Central memory CD8-positive, alpha-beta T cell (primary cell): ENCODE measurements at places on chromosomes 2 and 18.

- DNase-seq, result no peak
Measured at GRCh38 chr2:171334946-171335345, 98.8 kb downstream of the METTL8 start.

- DNase-seq, result no peak
Measured at GRCh38 chr2:17615728-17616351, 75.3 kb downstream of the VSNL1 start.

DNA sequence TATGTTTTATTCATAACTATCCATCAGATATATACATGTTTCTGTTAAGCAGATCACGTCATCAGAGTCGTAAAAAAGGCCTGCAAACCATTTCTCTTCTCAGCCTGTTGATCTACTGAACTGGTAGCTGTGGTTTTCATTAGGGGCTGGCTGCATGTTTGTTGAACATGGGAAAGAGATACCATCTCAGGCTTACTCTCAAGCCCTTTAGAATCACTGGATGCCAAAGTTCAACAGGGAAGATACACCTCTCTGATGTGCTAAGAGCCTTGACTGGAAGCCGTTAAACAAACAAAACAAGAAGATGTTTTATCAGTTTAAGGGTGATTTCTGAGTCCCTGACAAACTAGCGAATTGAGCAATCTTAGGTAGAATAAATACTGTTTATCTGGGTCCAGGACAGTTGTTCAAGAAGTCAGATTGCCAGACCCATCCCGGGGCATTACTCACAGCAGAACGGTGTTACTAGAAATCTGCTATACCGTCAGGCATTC lies 94.5 kb upstream of the LMAN1 start:
- no peak for DNase-seq

DNA sequence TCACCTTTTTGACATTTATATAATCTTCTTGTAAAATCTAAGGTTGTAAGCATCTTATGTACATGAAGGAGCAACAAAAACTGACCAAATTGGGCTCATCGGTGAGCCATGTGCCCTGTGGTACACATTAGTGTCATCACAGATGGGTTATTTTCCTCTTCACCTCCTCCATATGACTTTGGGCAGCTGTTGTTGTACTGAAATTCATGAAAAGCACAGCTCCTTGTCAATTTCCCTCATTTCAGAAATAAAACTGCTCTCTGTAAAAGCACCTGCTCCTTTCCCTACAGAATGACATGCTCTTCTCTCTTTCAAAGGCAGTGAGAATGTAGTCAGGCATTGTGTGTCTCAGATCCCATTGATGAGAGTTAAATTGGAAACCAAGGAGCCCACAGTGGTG lies 42.0 kb downstream of the DTNA start:
- DNase-seq, result no peak

DNA sequence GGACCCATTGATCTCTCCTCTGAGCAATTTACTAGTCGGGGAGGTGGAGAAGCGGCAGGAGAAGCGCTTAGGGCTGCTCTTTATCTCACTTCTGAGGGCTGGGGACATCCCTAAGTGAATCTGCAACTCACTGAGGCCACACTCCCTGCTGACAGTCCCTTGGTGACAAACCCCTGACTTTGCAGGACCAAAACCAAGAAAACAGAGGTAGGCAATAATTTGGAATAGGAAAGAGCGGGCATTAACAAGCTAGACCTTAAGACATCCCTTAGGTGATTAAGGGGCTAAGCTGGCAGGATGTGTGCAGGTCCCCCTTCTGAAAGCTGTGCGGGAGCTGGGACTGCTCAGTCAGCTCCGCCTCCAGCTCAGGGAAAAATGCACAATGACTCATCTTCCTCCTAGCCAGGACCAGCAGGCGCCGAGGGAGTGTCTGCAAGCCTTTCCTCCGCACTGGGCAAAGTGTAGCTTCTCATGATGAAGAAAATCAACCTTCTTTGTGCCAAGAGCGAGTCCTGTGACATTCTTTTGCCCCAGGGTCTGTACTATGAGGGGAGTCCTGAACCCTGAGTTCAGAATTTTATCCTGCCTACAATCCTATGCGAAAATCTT lies 63.3 kb downstream of the BOD1L2 start:
- DNase-seq, result no peak

GRCh38 chr2:105396254-105397024 lies 2.4 kb downstream of the FHL2 start:
- no peak for DNase-seq

GRCh38 chr2:4995466-4995865 lies 696.7 kb upstream of the SOX11 start:
- DNase-seq, result no peak

DNA sequence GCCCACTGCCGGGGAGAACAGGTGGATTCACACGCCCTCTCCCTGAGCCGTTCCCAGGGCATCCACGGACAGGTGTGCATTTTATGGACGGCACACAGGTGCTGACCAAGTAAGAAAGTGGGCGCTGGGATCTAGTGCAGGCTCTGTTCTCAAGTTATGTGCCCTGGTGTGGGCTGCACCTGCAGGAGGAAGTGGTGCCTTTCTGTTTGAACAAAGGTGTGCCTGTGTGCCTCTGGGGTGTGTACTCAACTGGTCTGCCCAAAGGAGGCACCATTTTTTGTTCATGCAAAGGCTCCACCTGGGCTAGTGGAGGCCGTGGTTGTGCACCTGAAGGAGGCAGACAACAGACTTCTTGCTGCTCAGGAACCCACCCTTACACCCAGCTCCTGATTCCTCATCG lies 88.2 kb upstream of the HK2 start:
- no peak for DNase-seq

DNA sequence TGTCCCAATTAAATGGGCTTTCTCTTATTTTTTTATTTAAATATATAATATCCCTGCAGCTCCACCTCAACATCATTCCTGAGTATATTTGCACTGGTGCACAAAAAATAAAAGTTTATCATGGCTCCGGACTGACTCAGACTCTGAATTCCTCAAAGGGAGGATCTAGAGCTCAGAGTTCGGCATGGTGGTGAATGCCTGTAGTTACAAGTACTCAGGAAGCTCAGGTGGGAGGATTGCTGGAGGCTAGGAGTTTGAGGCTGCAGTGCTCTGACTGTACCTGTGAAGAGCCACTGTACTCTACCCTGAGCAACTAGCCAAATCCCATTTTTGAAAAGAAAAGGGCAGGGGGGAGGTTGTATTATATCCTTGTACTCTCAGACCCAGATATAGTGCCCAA lies 52.8 kb upstream of the NRXN1 start:
- DNase-seq, result no peak

DNA sequence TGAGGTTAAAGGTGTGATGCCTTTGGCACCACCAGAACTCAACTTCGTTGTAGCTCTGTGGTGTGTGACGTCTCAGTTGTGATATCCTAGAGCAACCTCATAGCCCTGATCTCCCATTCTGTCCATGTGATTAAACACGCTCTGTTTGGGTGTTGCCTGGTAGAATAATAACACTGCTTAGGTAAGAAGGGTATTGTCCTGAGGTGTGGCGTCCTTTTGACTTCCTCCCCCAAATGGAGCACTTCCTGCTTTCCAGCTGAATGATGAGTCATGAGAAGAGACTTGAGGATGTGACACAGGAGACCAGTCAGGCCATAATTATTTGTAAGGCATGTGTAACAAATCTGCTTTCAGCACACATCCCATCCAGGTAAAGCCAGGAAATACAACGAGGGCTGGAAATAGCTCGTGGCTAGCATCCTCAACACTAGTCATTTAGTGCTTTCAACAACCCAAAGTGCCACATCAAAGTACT lies 100.7 kb downstream of the RAPGEF4 start:
- DNase-seq, result no peak

GRCh38 chr18:61096226-61096625 lies 237.0 kb upstream of the CDH20 start:
- no peak for DNase-seq

- DNase-seq, result no peak
Measured at GRCh38 chr2:241314226-241315092, 1.0 kb downstream of the HDLBP start.

- no peak for DNase-seq
Measured at GRCh38 chr2:159722580-159722979, 10.3 kb downstream of the MARCHF7 start.

DNA sequence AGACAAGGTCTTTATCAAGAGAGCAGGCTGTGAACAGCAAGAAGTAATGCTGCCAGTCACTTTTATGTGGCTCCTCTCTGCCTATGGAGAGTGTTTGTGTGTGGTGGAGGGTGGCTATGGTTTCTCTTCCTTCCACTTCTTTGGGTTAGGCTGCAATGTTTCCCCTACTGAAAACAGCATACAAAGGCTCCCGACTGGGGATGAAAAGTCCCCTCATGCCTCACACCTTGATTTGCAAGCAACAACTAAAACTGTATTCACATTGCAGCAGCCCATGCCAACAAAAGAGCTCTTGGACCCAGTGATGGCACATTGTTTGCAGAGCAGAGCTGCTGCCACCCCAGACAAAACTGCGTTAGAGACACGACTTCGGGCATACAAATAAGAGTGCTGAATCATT lies 301.6 kb downstream of the SLC8A1 start:
- no peak for DNase-seq

DNA sequence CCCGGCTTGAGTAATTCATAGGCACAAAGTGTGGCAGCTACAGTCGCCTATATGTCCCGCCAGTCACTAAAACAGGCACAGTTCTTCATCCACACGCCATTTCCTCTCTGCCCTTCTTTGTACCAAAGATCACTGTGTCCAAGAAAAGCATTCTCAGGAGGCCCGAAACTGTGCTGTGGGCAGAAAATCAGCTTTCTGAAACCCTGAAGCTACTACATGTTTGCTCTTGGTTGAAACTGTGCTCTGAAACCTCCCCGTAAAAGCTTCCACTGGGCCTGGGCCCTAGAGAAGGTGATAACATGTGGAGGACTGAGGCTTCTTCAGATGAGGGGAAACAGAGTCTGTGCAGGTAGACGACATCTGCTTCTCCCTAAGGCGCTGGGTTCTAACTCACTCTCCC lies 75.6 kb upstream of the ID2 start:
- DNase-seq, result no peak

GRCh38 chr2:880201-880970 lies 70.3 kb upstream of the SNTG2 start:
- no peak for DNase-seq

GRCh38 chr2:209661286-209661894 lies 110.2 kb upstream of the UNC80 start:
- no peak for DNase-seq

- DNase-seq, result no peak
Measured at GRCh38 chr2:216391401-216391800, 19.1 kb upstream of the MARCHF4 start.

DNA sequence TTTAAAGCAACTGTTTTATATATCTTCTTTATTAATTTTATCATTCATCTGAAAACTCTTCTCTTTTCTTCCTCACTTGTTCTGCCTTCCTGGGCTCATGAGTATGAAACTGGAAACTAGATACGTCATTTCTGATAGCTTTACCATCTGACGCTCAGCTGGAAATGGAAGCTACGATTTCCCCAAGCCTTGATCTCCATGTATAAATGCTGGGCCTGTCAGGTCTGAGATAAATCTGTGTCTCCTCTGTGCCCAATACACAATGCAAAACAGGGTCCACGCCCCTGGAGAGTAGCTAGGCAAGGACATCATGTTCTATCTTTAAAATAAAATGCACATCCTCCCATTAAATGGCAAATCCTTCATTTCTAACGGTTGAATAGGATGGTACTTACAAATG lies 238.4 kb downstream of the AFF3 start:
- no peak for DNase-seq

- DNase-seq, result no peak
Measured at GRCh38 chr2:109582928-109583895, 30.6 kb downstream of the SEPTIN10 start.

DNA sequence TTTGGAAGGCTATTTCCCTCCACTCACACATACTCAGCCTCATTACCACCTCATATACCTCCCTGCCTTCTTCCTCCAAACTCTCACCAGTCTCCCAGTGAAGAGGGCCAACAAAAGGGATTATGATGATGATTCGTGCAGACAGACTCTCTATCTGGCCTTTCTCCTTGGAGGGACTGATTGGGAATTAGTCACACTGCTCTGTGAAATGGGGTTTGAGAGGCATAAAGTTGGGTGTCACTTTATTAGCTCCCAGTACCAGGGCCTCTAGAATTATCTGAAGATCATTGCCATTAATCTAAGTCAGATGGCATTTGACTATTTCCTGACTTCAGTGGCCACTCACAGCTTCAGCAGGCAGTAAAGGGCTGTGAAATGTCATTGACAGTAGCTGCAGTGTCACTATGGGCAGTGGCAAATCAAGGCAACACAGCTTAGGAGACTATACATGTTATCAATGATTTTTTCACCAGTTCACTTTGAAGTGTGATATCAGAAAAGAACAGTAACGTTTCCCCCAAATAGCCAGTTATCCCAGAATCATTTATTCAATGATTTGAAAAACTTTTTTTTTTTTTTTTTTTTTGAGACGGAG lies 17.4 kb downstream of the CNRIP1 start:
- DNase-seq, result no peak

GRCh38 chr18:38654946-38655345 lies 1089.3 kb upstream of the CELF4 start:
- no peak for DNase-seq

GRCh38 chr2:176514805-176515500 lies 245.7 kb downstream of the MTX2 start:
- DNase-seq, result no peak

DNA sequence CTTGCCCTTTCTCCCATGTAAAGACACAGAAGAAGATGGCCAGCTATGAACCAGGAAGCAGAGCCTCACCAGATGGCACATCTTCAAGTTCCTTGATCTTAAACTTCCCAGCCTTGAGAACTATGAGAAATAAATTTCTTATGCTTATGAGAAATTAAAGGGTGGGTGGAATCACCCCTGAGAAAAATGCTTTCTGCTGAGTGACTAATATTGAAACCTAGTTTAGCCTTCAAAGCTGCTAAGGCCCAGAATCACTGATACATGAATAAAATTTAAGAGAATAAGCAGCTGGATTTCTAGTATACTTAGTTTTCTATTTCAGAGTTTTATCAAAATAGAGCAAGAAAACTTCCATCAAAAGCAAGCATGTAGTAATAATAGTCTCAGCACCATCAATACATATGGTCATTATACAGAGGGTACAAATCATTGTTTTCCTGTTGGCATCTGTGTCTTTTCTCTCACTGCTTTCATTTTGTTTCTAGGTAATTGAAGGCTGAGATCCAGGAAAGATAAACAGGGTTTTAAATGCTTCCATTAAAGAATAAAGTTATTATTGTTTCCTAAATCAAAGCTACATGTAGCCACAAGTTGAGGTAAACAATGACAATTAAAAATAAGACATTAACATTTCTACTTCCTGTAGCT lies 53.3 kb upstream of the COL5A2 start:
- no peak for DNase-seq

- no peak for DNase-seq
Measured at GRCh38 chr2:201774546-201774945, 6.2 kb downstream of the ALS2 start.

- DNase-seq, result no peak
Measured at GRCh38 chr2:199461711-199462346, 4.1 kb upstream of the SATB2 start.

- DNase-seq, result no peak
Measured at GRCh38 chr2:37283207-37283606, 41.4 kb downstream of the PRKD3 start.

- no peak for DNase-seq
Measured at GRCh38 chr2:234240917-234241316, 190.4 kb downstream of the SPP2 start.
